Left colon (tissue), 2 donors: ENCODE measurements at places on chromosomes 7 and 10. TPM values are rescaled to one million over a fixed set of nuclear protein-coding genes. Genes with fewer than 3 reads are reported as not detected.

GRCh38 chr7:95916573-95917297 lies 144.4 kb downstream of the DYNC1I1 start:
- DNase-seq: peak; percentile 87

PNLIPRP2 gene
- total RNA-seq: 10.7 TPM

DNA sequence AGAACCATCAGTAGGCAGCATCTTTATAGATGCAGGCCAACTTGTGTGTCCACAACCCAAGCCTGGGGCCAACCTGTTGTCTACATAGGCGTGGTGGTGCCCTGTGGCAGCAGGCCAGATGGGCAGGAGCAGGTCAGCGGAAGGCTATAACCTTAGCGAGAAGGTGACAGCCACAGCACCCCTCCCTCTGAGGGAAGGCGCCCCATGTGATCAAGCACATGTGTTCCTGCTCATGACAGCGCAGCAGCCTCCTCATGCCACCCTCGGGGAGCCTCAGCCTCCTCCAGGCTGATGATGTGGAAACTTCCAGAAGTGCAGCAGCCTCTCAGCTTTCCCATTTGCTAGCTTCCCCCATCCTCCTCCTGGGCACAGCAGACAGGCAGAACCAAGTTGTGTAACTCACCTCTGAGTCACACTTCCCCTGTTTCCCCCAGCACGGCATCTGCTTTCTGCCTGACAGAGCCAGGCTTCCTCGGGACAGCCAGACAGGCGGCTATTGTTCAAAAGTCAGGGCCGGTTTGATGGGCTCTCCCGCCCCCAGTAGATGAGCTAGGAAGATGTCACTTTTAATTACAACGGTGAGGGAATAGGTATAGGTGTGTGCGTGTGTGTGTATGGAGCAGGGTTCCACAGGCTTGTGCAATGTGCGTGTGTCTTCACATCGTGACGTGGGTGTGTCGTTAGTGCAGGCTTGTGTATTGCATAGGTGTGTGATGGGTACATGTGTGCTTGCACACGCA lies 312.0 kb upstream of the ZMIZ1 start:
- DNase-seq: peak; percentile 75

- DNase-seq: no peak
These were observed 186.0 kb upstream of the GDF10 start for GRCh38 chr10:47113907-47114500.

DNA sequence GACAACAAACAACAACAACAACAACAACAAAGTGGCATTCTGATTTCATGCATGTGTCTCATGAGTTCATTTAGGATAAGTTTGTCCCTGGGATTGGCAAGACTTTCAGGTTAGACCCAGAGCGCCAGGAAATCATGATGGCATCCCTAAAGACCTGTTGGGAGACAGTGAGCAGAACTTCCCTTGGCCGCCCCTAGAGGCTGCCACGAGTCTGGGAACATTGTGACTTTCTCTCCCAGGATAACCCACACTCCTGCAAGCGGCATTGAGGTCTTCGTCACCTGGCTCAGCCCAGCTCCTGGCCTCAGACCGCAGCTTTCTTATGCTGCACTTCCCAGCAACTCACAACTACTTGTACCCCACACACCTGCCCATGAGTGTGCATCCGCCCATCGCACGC lies 80.5 kb upstream of the RNF32 start:
- DNase-seq: no peak

- DNase-seq: no peak
These were observed 27.9 kb downstream of the CNNM2 start for GRCh38 chr10:102945962-102946361.

- DNase-seq: peak; percentile 52
These were observed 111.7 kb upstream of the GJD4 start for GRCh38 chr10:35493196-35494118.

CDC14C gene
- not detected for total RNA-seq

- DNase-seq: peak; percentile 62
These were observed 262.2 kb downstream of the CCSER2 start for GRCh38 chr10:84590327-84591193.
